ENCODE measurements at places on chromosomes 1 and 21.
A peak's percentile ranks its signal among the peaks of the same experiment; 100 is the strongest.

- no peak for DNase-seq
Measured at GRCh38 chr1:114620419-114620818, 39.0 kb upstream of the BCAS2 start.

- DNase-seq: peak; percentile 36
Measured at GRCh38 chr1:27416387-27417111, 24.1 kb downstream of the GPR3 start.

- no peak for DNase-seq
Measured at GRCh38 chr1:34787461-34788420, 5.1 kb upstream of the GJA4 start.

DNA sequence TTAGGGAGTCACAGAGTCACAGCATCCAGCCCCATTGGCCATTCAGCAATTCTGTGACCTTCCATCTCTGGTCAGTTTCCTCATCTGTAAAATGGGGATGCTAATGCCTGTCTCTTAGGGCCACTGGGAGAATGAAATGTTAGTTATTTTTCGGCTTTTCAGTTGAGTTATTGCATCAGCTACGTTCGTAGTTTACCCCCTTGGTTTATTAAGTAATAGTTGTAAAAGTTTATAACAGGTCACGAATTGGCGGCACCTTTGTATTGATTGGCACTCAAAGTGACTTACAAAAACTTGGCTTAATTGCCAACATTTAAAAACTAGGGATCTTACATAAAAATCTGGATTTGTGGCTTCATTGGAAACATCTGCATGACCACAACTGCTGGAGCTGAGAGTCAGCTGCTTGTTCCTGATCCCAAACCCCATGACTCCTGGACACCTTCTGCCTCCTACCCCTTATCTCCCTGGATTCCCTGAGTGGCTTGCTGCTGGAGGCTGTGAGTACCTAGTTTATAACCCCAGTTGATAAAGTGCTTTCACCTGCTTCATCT, 23.0 kb upstream of the SLC1A7 start:
- no peak for DNase-seq

- no peak for DNase-seq
Measured at GRCh38 chr21:24941316-24942185, 665.7 kb downstream of the MRPL39 start.

- DNase-seq: no peak
Measured at GRCh38 chr1:74455390-74455789, 57.0 kb downstream of the LRRC53 start.

DNA sequence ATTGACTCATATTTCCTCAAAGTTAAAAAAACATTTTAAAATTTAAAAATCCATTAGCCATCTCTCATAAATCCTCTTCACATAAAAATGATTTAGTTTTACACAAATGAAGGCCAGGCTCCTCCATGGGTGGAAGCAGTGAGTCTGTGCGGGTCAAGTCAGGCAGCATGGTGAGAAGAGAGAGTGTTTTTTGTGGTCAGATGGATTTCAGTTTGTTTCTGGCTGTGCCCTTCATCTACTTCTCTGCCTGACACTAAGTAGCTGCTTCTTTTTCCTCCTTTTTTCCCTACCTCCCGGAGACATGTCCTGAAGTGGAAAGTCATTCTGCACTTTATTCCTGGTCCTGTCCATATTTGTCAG, 10.3 kb downstream of the PLA2G4A start:
- DNase-seq: no peak

GRCh38 chr21:37269481-37269880, 2.3 kb upstream of the VPS26C start:
- DNase-seq: no peak

- DNase-seq: no peak
Measured at GRCh38 chr1:150836129-150836773, 28.2 kb upstream of the CTSK start.

GRCh38 chr21:18518054-18518481, 114.5 kb upstream of the TMPRSS15 start:
- no peak for DNase-seq

DNA sequence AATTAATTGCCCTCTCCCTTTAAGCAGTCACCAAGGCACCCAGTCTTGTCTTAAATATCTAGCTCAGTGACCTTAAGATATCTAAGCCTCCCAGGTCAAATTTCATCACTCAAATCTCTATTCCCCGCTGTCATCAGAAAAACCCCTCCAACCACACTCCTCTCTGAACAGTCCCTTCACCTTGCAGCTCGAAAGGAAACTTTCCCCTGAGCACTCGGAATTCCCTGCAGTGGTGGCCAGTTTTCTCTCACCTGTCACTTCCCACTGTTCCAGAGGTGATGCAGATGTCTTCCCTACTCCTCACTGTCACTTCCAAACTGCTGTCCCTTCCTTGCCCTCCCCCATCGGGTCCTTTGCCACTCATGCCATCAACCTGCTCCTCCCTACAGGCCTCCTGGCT, 15.3 kb upstream of the SSX2IP start:
- no peak for DNase-seq

GRCh38 chr1:162599451-162599850, 32.8 kb upstream of the DDR2 start:
- no peak for DNase-seq

DNA sequence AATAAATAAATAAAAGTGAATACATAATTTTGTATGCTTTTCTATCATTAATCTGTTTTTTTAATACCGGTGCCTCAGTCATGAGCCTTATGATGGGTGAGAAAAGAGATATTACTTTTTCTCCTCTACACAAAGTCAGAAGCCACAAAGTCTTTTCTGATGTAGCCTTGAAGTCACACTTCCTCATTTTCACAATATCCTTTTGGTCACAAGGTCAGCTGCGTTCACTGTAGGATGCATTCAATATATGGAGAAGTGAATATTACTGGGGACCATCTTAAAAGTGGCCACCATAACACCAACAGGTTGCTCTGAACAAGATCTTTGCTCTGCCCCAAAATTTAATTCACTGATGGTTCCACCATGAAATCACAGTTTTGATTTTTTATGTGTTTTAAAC, 83.3 kb upstream of the TNR start:
- DNase-seq: no peak

- DNase-seq: no peak
Measured at GRCh38 chr1:25724966-25725365, 75.0 kb upstream of the SELENON start.

- no peak for DNase-seq
Measured at GRCh38 chr1:162696286-162696862, 64.1 kb downstream of the DDR2 start.

Measured in T follicular helper cell (primary cell).